Fibroblast of upper back skin (primary cell): ENCODE measurements at places on chromosomes 4 and X.
A peak's percentile ranks its signal among the peaks of the same experiment; 100 is the strongest.

DNA sequence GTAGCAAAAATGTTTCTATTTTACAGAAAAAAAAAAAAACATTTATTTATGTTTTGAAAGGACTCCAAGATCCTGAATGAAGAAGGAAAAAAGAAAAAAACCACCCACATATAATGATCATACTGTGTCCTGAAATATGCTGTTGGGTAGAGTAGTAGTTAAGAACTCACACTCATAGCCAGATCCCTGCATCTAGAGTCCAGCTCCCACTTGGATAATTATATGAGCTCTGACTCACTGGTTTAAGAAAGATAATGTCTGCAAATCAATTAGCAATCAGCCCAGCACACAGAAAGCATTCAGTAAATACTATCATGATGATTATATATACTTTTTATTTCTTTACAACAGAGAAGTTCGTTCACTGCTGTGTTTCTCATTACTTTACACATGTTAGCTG is 46.7 kb upstream of the MXRA5 start:
- no peak for DNase-seq

- no peak for DNase-seq
These were observed 158.9 kb upstream of the MAP3K15 start for GRCh38 chrX:19674041-19674789.

- DNase-seq = no peak
These were observed 121.7 kb downstream of the AFAP1 start for GRCh38 chr4:7817877-7818398.

DNA sequence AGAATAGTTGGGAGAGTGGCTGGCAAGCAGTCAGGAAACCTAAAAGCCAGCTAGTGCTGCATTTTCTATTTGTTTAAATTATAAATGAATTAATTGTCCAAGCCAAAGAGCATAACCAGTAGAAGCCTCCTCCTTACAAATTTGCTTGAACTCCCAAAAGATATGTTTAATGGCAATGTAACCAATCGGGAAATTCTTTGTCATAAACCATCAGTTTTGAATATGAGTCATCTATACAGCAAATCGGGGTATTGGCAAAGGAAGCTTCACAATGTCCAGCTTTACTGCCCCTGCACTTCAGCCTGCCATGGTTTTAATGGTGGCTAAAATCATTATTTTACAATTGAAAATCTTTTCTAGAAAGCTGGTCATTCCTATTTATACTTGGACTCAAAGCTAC is 216.6 kb downstream of the SHROOM3 start:
- DNase-seq = peak; percentile 48

- DNase-seq = no peak
These were observed 2.2 kb downstream of the SORCS2 start for GRCh38 chr4:7194251-7195140.

DNA sequence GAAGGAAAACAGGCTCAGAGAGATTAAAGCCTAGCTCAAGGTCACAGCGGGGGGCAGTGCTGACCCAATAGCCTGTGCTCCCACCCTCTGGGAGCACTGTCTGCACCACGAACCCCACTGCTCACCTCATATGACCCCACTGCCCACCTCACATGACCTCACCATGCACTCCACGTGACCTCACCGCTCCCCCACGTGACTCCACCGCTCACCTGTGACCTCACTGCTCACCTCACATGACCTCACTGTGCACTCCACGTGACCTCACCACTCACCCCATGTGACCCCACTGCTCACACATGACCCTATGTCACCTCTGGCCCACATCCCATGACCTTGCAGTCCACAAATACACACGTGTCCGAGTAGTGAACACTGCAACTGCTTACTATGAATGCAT is 55.4 kb downstream of the ACOX3 start:
- no peak for DNase-seq

- DNase-seq = no peak
These were observed 15.2 kb upstream of the PCYT1B start for GRCh38 chrX:24662352-24662751.

DNA sequence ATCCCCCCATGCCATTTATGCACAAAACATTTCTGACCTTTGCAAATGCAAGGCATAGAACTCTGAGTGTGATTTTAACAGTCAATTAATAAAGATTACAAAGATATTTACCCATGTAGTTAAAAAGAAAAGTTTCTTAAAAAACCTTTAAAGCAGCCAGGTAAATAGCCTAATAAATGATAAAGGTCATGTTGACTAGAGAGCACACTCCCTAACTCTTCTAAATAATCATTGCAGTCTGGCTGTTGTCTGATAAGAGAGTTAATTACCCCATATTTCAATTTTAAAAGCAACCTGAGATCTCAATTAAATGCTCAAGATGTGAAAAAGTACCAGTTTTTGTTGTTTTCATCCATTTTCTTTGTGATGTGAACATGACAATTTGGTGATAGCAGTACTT is 291.5 kb upstream of the SMIM31 start:
- DNase-seq = no peak

DNA sequence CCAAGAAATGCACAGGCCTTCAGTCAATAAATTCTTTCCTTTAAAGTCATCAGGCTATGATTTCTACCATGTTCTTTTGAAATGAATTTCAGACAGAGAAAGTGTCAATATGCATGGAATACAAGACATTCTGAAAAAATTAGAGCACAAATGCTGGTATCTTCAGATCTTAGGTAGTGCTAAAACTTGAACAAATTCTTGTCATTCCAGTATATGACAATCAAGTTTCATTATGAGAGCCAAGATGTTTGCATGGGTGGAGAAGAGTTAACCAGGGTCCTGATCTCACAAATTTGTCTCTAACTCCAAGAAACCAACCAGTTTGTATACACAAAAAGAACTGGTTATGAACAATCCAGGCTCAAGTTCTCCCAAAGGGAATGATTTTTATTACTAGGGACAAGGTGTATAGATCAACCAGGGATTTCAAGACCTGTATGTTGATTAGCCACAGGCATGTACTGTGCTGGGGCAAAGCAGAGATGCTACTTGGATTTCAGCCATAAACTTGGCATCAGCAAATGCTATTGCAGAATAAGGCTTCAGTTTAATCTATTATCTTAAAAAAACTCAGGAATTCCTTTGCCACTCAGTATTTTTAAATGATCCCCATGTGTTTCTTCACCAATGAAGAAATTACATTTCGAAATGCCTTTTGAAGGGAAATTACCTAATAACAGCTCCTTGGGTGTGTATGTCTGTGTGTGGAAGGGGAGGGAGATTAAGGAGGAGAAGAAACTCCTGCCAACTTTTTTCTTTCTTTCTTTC is 69.7 kb downstream of the FANCB start:
- peak; percentile 19 for DNase-seq

- no peak for DNase-seq
These were observed 20.7 kb downstream of the PSAPL1 start for GRCh38 chr4:7414046-7414445.

GRCh38 chr4:80114732-80115265 is 41.8 kb upstream of the ANTXR2 start:
- DNase-seq = no peak

GRCh38 chr4:169005453-169006099 is 4.5 kb downstream of the CBR4 start:
- no peak for DNase-seq

DNA sequence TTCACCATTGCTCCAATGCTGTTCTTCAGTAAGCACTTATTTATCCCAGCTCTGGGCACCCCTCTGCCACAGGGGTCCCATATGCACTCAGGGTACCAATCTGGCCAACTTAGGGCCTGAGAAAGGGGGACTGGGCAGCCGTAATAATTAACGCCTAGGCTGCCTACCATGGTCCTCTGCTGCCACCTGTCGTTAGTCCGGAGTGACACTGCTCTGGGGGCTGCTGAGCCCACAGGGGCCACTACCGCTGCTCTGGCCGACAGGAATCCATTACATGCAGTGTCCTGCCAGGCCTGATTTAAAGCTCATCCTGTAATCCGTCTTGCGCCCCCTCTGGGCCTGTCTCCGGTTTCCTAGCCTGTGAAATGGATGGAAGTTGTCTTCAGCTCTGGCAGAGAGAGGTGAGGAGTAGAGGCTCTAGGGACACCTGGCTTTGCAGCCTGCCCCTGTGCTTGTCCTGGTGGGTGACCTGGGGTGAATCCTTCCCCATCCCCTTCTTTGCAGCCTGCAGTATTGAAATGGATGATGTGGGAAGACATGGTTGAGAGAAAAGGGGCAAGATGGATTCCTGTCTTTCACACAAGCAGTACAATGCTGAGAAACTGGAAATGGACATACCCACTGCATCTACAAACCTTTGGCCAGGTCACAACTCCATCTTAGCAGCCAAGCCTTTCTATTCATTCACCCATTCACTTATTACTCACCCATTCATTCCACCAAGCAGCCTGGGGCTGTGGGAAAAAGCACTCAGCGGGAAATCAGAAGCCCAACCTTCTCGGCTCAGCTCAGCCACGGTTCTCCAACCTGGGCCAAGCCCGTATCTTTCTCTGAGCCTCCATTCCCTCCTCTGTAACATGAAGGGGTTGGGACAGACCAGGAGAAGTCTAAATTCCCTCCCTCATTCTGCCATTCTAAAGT is 116.3 kb upstream of the NALF2 start:
- DNase-seq = peak; percentile 53

DNA sequence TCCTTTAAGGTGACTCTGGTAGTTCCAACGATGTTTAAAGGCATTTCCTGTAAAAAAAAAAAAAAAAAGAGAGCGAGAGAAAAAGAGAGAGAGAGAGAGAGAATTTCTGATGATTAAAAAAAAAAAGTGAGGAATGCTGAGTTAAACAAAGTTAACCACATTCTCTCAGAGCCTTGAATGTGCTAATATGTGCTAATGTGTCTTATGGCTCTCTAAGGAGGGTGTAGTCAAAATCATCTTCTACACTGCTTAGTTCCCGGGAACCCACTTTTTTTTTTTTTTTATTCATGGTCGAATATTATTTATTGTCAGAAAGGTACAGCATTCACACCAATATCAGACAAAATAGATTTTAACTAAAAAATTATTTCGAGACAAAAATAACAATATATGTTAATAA is 111.7 kb downstream of the SNCA start:
- DNase-seq = peak; percentile 15

GRCh38 chr4:77465271-77465670 is 140.3 kb upstream of the CXCL13 start:
- DNase-seq = peak; percentile 29

GRCh38 chrX:111917591-111917990 is 41.6 kb downstream of the TRPC5OS start:
- DNase-seq = no peak
